ENCODE measurements at places on chromosomes 1 and 21. TPM values are rescaled to one million over a fixed set of nuclear protein-coding genes. Genes with fewer than 3 reads are reported as not detected.

The ANKRD45 gene
- total RNA-seq = 4.7 TPM

The SLC35F3 gene
- 0.98 TPM for total RNA-seq

The TCHHL1 gene
- total RNA-seq = not detected

The SFN gene
- 0.42 TPM for total RNA-seq

The NTRK1 gene
- 296 TPM for total RNA-seq

The LY9 gene
- total RNA-seq = not detected

The HFM1 gene
- 10.2 TPM for total RNA-seq

The CRYBG2 gene
- 2.2 TPM for total RNA-seq

The RNU1-4 gene
- total RNA-seq = 3,598 TPM

The PRR9 gene
- total RNA-seq = not detected

The TEDDM1 gene
- total RNA-seq = not detected

The UBE2J2 gene
- total RNA-seq = 88.1 TPM

The CELA2B gene
- not detected for total RNA-seq

The TMPRSS15 gene
- not detected for total RNA-seq

The CA6 gene
- not detected for total RNA-seq

The LCE1D gene
- total RNA-seq = not detected

The FAM163A gene
- not detected for total RNA-seq

The KLHDC8A gene
- 125 TPM for total RNA-seq

The USH2A gene
- total RNA-seq = not detected

The KLHDC9 gene
- total RNA-seq = 10.9 TPM

The IFNLR1 gene
- total RNA-seq = 0.47 TPM

The ABCG1 gene
- 31.9 TPM for total RNA-seq

The MEX3A gene
- total RNA-seq = 114 TPM

The OR2L8 gene
- total RNA-seq = 0.61 TPM

The PTTG1IP gene
- total RNA-seq = 249 TPM

The PDE9A gene
- 58.7 TPM for total RNA-seq

The FAM167B gene
- 2.5 TPM for total RNA-seq

The BACE2 gene
- not detected for total RNA-seq

The HHAT gene
- 2.3 TPM for total RNA-seq

The SLC16A4 gene
- total RNA-seq = 4.4 TPM

The NEGR1 gene
- 0.51 TPM for total RNA-seq

The KANK4 gene
- total RNA-seq = not detected

The FCRL6 gene
- not detected for total RNA-seq

The EPRS1 gene
- 135 TPM for total RNA-seq

The TMEM200B gene
- total RNA-seq = 5.8 TPM

The NECTIN4 gene
- total RNA-seq = 0.39 TPM

The FBXO42 gene
- 27.7 TPM for total RNA-seq

The GLRX2 gene
- 7.2 TPM for total RNA-seq

The KRTAP13-2 gene
- total RNA-seq = not detected

The TTC34 gene
- 0.74 TPM for total RNA-seq

The FAM72D gene
- total RNA-seq = 0.61 TPM

The TTC39A gene
- total RNA-seq = 28.0 TPM

The CD34 gene
- total RNA-seq = 0.20 TPM

The CRABP2 gene
- total RNA-seq = 2.4 TPM

The GJA4 gene
- not detected for total RNA-seq

The C1orf210 gene
- not detected for total RNA-seq

The TEX38 gene
- total RNA-seq = not detected

The NEK2 gene
- 3.4 TPM for total RNA-seq

The SERTAD4 gene
- total RNA-seq = 1.5 TPM

The KCNA3 gene
- 2.7 TPM for total RNA-seq

The SPATA21 gene
- total RNA-seq = not detected

The LAD1 gene
- 0.25 TPM for total RNA-seq

The B3GALNT2 gene
- total RNA-seq = 12.3 TPM

The S100A2 gene
- total RNA-seq = 1.1 TPM

The LMX1A gene
- total RNA-seq = not detected
